ENCODE measurements at places on chromosomes 4 and X.
A peak's percentile ranks its signal among the peaks of the same experiment; 100 is the strongest.

- no peak for DNase-seq
Measured at GRCh38 chr4:154722262-154722661, 21.5 kb upstream of the LRAT start.

- no peak for DNase-seq
Measured at GRCh38 chr4:130053723-130054122, 957.8 kb downstream of the C4orf33 start.

DNA sequence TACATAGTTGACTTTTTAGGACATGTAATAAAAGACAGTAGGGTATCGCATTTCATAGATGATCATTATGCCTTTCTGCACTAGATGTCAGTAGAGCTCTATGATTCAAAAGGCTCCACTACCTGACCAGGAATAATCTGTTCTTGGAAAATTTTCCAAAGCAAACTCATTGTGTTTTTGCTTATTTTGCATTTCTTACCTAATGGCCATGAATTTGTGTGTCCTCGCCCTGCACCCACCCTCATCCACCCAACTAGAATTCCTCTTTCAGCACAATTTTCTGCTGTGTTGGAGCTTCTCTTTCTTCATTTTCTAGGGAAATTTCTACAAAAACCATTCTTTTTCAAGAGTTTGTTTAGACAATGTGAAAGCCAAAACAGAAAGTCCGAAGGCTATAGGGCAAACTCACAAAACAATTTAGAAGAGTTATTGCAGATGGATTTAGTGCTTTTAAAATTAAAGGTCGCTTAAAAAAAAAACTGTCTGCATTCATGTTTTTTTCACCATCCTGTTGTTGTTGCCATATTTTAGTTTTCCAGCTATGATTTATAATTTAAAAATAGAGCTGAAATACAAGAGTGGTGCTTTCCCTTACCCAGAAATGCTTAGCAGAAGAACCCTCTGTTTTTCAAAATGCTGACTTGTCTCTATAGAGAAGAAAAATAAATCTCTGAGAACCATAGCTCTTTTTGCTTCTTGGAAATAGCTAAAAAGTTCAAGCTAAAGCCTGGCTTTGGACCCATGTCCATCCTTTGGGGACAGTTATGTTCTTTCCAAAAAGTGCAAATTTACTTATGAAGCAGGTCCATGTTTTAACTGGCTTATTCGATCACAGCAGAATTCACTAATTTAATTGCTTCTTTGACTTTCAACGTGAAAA is 183.7 kb downstream of the SPATA18 start:
- DNase-seq: no peak

- no peak for DNase-seq
Measured at GRCh38 chrX:71632923-71633657, 14.8 kb upstream of the CXCR3 start.

DNA sequence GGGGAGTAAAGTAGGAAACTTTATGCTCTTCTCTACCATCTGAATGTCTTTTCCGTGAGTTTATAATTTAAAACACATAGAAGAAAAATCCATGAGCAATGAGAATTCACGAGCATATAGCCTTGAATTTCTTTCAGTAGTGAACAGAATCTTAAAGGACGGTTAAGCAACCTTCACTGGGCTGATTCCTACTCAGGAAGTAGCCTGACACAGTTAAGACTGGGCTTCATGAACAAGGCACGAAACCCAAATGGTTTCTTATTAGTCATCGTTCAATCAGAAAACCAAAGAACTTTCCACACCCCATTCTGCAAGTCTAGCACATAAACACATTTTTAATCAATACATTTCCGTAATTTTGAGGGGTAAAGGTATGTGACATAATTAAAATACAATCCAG is 95.8 kb downstream of the SH3KBP1 start:
- DNase-seq: no peak

DNA sequence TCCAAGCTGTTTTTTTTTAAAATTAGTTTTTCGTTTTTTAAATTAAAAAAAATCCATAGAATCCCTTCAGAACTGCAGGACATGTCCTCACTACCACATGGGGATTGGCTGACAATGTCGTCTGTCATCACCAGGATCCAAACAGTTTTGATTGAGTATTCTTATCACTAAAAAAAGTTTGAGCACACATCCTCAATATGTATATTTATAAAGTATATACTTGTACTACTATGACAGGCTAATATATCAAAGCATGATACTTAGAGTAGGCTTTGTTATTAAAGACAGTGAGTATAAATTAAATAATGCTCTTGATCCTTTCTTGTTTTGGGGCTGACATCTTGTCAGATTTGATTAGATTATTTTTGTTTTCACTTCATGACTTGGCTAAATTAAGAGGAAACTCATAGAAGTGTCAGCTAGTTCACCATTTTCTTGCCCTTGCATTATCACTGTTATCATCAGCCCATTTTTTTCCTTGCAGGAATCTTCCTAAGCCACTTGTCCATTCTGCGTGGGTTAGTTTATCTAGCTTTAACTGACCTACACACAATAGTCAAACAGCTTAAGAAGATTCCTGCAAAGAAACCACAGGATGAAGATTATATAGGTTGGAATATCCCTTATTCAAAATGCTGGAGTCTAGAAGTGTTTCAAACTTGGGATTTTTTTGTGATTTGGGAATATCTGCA is 92.8 kb downstream of the AMMECR1 start:
- DNase-seq: no peak

DNA sequence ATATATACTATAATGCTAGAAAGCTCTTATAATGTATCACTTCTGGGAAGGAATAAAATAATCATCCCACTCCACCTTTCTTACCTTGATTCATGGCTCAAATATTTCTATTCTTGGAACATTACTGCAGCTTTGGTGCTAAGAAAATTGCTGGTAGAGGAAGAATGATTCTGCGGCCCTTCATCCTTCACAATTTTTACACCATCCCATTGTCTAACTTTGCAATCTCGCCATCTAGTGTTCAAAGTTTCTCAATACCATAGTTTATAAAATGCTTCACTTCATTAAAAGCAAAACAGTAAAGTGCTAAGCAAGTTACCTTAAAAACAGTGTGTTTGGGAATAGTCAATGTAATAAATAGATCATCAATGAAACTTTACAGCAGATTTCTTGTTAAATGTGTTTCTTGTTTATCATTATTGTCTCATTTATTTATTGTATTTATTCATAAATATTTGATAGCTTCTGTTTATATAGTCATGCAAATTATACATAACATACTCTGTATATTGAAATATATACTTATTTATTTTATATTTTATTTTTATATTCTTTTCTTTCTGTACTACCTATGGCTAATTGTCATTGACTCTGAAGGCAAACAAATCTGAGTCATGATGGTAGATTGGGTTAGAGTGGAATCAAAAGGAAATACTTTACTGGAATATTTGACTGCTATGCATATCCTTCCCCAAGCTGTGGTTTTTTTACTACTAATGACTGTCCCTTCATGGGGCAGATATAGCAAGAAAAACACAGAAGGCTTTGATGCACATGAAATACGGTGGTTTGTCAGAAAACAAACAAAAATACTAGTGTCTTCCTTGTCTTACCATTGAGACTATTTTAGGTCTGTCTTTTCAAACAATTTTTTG is 390.7 kb downstream of the MAPK10 start:
- peak; percentile 25 for DNase-seq

DNA sequence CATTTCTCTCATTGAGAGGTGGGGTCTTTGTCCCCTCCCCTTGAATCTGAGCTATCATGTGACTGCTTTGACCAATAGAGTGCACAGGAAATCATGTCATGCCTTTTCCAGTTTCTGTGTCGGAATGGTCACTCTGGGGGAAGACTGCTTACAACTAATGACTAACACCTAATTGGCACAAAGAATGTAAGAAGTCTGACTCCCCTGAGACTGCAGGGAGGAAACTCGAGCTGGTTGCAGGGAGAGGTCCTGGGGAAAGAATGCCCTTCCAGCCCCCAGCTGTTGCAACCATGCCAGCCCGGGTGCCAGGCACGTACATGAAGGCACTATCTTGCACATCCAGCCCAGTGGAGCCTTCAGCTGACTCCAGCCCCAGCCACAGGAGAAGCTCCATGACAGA is 254.2 kb downstream of the DHX15 start:
- DNase-seq: no peak

DNA sequence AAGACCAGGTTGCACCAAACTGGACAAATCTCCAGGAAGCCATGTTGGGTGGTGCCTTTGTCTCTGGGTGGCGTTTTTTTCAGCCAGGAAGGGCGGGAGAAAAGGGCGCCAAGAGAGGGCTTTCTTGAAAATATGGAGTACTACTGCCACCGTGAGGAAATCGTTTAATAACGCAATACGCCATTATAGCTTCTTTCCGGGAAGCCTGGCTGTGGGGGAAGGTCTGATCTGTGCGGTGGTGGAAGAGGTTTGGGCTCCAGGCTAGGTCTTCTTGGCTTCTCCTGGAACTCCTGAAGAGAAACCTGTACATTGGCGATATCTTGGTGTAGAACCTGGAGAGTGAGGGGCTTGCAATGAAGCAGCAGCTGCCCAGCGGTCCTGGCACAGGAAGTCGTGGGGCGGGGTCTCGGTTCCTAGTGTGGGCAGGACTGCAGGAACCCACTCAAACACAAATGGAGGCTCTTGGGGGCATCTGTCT is 202.7 kb downstream of the OR13H1 start:
- DNase-seq: no peak

GRCh38 chr4:128688846-128689437 is 120.6 kb upstream of the JADE1 start:
- no peak for DNase-seq
